ENCODE measurements at places on chromosomes 3 and 15. TPM values are rescaled to one million over a fixed set of nuclear protein-coding genes. Genes with fewer than 3 reads are reported as not detected.

Gene NR1I2
- 1.1 TPM for total RNA-seq

Gene LYZL4
- total RNA-seq = not detected

Gene AMOTL2
- total RNA-seq = not detected

Gene CKMT1A
- not detected for total RNA-seq

Gene CCR9
- 0.44 TPM for total RNA-seq

Gene CACNA1D
- 2.0 TPM for total RNA-seq

Gene CACNA2D3
- total RNA-seq = not detected

Gene EPHA6
- not detected for total RNA-seq

Gene RPL29
- 2,140 TPM for total RNA-seq

Gene EOGT
- total RNA-seq = 14.4 TPM

Gene DNAJA4
- total RNA-seq = 18.8 TPM

Gene CPN2
- total RNA-seq = not detected

Gene PRR20G
- total RNA-seq = not detected

Gene GNAT1
- not detected for total RNA-seq

Gene MGLL
- 16.7 TPM for total RNA-seq

Gene GADL1
- total RNA-seq = not detected

Measured in activated B cell treated with CpG ODN at 0.5 μM for 24 hours (primary cell).